ENCODE measurements at places on chromosomes 6 and 20.

DNA sequence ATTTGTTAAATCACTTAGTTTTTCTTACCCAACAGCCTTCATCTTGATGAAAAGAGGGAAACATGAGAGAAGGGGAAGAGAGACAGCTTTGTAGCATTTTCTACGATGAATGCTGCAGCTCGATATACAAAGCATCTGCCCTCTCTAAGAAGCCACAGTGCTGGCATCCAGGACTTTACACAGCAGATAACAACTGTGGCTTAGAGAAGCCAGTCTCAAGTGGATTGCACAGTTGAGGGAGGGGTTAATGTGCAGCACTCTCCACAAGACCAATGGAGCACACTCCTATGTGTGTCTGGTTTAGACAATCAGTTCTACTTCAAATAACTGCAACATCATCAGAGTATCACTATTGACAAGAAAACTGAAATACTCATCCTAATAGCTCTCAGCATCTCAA lies 5.8 kb downstream of the C6orf120 start:
- DNase-seq, result no peak

DNA sequence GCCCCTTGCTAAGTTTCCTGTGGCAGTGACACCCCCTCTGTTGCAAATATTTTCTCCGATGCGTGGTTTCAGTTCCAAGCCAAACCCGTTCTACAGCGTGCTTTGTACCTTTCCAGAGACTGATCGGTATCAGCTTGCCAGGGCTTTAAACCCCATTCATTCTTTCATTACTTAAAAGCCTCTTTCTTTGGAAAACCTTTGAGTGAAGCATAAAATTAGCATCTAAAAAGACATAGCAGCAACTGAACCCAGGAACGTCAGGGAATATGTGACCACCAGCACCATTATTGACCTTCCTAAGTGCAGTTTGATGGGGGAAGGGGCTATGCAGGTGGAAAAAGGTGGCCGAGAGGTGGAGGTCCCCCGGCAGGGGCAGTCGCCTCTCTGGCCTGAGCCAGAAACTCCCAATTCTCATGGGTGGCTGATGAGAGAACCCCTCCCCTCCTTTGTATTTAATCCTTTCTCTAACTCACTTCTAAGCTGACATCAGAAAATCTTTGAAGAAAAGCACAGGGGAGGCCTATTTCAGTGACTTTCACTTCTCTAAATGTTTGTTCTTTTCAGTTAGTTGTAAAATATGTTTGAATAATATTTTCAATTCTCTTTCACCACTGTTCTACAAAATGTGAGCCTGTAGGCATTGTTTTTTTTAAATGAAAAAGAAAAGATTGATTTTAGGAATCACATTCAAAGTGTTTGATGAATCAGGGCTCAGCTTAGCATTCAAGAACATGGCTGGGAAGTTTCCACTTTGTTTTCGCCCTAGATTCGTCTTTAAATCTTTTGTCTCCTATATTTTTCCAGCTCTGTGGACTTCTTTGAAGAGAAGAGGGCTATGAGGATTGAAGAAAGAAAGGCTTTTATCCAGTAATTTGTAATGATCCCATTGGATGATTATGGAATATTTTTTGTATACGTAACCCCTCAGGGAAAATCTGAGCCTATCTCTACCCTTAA lies 89.2 kb downstream of the RSPH3 start:
- DNase-seq, result no peak

GRCh38 chr20:42483730-42484303 lies 705.9 kb downstream of the PTPRT start:
- no peak for DNase-seq

- DNase-seq, result no peak
Measured at GRCh38 chr6:103672169-103672568, 1187.5 kb downstream of the HACE1 start.

DNA sequence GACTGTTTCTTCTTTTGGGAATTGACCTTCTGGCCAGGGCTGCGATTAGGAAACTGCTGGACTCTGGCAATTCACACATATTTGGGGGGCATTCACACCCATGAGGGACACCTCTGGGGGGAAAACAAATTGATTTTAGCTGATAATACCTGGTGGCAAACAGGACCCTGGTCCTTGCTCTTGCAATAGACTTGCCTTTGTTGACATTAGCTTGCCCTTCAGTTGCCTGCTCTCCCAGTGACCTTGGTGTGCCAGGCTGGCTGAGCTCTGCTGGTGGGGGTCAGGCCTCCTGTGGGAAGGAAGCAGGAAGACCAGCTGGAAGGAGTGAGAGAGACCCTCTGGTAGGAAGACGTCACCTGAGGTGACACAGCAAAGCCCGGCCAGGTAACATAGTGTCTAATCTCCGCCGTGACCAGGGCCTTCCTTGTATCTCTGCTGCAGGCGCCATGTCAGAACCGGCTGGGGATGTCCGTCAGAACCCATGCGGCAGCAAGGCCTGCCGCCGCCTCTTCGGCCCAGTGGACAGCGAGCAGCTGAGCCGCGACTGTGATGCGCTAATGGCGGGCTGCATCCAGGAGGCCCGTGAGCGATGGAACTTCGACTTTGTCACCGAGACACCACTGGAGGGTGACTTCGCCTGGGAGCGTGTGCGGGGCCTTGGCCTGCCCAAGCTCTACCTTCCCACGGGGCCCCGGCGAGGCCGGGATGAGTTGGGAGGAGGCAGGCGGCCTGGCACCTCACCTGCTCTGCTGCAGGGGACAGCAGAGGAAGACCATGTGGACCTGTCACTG lies 5.3 kb downstream of the CDKN1A start:
- DNase-seq, result no peak

DNA sequence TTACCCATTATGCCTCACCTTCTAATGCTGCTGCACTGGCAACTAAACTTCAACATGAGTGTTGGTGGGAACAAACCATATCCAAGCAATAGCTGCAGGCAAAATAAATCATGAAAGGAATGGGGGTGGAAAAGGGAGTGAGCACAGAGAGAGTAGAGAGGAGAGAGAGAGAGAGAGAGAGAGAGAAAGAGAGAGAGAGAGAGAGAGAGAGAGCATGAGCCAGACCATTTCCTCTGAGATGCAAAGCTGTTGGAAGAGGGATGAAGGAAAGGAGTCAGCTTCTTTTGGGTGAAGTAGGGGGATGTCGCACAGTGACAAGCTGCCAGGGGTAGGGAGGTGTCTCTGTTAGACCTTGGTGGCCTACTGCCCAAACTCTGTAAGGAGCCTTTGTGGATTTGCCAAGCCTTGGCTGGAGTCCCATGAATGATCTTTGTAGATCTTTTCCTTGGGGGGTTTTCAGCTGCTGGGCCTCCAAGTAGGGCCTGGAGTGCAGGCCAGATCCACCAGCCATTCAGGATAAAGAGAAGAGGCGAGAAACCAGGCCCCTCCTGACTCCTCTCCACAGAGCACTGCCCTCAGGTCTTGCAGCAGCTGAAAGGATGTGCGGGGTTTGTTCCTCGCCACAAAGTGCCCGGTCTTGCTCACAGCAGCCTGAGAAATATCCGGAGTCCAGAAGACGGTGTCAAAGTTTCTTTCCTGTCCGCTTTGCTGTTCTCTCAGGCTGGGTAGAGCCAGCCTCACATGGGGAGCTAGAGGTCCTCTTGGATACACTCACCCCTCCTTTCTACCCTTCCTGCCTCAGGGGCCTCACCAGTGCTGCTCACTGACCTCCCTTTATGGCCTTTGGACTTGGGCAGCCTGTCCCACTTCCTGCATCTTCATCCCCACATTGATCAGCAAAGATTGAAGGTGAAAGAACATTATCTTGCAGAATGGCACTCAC lies 17.8 kb downstream of the BTBD3 start:
- DNase-seq, result no peak

DNA sequence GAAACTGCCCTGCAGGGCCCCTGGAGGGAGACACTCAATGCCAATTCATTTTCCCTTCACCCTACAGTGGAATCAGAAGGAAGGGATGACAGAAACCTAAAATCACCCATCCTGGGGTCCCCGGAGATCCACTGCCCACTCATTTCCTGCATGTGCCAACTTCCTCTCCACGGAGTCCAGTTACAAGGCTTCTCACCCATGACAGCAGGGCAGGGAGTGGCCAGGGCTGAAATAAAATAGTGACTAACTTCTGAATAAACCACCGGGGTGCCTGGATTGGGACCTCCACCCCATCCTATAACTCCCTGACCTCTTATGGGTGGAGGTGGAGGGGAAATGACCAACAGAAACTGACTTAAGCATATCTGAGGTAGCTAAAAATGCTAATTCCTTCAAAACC lies 362.3 kb downstream of the MAFB start:
- DNase-seq, result no peak

DNA sequence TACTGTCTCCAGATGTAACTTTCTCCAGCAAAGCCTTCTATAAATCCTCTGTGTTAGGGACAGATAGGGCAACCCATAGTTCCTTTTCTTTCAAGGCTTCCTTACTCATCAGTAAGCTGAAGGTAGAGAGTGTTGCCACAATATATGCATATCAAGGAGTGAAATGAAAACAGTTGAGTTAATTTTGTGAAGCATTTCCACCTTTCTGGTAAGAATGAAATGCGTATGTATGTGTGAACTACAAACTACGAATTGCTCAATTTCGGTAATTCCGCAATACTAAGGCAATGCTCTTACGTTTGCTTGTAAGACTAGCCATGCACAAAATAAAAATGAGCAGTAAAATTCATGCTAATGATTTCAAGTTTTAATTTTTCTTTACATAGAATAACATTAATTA lies 61.2 kb upstream of the HBS1L start:
- no peak for DNase-seq

DNA sequence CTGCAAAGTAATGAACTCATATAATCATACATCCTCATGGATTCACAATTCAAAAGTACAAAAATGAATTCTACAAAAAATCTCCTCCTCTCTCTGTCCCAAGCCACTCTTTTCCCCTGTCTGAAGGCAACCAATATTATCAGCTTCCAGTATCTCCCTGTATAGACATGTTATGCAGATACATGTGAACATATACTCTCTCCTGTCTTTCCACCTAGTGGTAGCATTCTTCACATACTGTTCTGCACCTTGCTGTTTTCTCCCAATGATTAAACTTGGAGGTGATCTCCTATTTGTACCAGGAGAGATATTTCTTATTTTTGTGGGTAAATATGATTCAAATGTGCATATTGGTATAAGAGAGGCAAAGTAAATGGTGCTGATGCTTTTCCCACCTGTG lies 416.4 kb downstream of the EPM2A start:
- DNase-seq, result no peak

GRCh38 chr6:113103634-113104361 lies 753.3 kb upstream of the MARCKS start:
- DNase-seq, result no peak

GRCh38 chr6:144220031-144220790 lies 64.9 kb upstream of the UTRN start:
- DNase-seq, result no peak

- no peak for DNase-seq
Measured at GRCh38 chr6:121691126-121691551, 255.7 kb downstream of the GJA1 start.

DNA sequence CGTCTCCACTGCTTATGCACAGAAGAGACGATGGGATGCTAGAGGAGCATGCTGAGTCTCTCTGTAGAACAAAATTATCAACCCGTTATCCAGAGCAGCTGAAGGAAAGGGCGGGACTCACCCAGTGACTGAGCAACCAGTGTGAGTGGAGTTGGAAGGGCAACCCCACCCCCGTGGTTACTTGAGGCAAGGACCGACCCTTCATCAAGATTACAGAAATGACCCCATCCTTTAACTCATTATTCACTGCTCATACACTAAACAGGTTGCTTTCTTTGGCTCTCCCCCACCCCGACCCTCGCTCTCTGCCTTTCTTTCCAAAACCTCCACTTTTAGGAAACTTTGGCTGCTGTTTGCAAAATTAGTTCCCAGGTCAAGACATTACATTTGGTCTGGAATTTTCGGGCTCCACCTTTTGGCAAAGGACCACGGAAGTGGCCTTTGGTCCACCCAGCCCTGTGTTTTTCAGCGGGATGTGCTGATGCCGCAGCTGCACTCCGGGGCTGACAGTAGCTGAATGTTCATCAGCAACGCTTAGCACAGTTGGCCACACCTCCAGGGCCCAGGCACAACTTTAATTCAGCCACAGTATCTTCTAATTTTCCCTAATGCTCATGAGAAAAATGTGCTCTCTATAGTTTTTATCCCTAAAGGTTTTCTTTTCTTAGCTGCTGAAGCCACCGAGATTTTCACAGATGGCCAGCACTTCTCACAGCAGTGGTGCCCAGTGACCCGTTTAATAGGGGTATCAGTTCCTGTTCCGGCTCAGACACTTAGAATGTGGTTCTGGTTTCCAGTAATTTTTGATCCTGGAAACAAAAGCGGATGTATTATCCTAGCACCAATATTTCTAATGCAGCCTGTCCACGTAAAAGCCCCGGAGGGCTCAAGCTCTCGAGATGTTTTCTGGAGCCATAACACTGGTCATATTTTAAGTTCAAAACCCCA lies 103.6 kb upstream of the NXT1 start:
- no peak for DNase-seq

- DNase-seq, result no peak
Measured at GRCh38 chr6:97262676-97263075, 20.3 kb downstream of the MMS22L start.

Measured in dorsolateral prefrontal cortex (tissue), 122 donors.